Stimulated activated CD4-positive, alpha-beta T cell treated with anti-CD3 and anti-CD28 coated beads, TNF-alpha, amount 100 ng/mL, for 1 hour (primary cell): ENCODE measurements at places on chromosomes 7 and 10.
A peak's percentile ranks its signal among the peaks of the same experiment; 100 is the strongest.

DNA sequence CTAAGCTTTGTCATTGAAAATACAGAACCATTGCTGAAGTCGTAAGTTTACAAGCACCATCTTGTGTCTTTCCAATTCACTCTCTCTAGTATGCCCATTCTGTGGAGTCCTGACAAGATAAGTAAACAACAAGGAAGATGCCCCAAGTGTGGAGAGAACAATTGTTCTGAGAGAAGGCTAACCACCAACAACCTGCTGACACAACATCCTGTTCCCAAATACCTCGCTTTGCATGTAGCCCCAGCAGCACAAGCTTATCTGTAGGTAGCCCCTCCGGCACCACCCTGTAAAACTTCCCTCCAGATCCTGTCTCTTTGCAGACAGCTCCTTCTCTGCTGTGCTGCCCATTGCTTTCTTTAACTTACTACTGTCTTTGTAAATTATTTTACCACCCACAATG is 233.3 kb upstream of the AOAH start:
- no peak for DNase-seq

DNA sequence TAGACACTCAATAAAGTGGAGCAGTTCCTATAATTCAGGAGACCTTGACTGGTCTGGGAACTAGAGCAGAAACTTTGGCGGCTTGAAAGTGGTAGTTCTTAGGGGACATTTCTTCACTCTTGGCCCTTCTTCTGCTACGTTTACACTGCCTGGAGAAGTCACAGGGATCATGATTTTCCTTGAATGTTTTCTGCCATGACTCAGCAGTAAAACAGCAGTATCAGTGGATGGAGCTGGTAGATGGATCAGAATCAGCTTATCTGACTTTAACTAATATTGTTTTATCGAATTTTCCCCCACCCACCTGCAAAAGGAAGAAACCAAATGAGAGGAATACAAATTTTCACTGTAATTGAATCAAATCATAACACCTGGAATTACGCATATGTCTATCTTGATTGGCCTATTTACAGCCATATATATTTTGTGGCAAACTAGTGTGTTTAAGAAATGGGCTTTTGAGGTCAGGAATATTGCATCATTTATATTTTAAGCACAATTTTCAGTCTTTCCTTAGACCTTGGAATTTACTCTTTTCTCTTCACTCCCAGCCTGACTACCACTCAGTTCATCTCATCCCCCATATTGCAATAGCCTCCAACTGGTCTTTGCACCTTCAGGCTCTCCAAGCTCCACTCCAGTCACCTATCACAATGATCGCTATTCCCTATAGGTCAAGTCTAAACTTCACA is 14.9 kb upstream of the DLX5 start:
- no peak for DNase-seq

GRCh38 chr10:71331736-71332135 is 12.7 kb downstream of the SLC29A3 start:
- DNase-seq = no peak

- no peak for DNase-seq
These were observed 14.8 kb downstream of the CPA5 start for GRCh38 chr7:130359276-130359857.

DNA sequence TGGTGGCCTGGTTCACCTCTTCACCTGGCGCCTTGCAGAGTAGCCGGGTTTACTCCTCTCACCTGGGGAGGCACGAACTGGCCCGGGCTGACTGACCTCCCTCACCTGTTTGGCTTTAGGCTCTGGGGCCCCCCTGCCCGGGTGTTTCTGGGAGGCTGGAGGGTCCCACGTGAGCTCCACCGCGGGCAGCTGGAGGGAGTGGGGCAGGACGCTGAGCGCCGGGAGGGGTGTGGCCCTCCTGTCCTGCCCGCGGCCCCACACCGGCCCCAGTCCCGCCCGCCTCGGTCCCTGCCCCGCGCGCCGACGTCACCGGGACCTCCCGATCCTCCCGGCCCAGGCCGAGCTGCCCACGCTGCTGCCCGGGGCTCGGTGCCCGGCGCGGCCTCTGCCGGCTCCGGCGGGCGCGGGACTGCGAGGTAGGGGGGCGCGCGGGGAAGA is at the start of gene AMZ1:
AMZ1 (plus strand) TSS at position 322 of the 438 bp plus-strand sequence. CDS start 12,250 bp downstream, outside the sequence.
- DNase-seq = no peak

- DNase-seq = peak; percentile 35
These were observed 1.0 kb upstream of the EPHB6 start for GRCh38 chr7:142853739-142854371.

- DNase-seq = no peak
These were observed 51.3 kb downstream of the TWIST1 start for GRCh38 chr7:19066170-19066569.
